ENCODE measurements at places on chromosomes 3 and 15. TPM values are rescaled to one million over a fixed set of nuclear protein-coding genes. Genes with fewer than 3 reads are reported as not detected.
A peak's percentile ranks its signal among the peaks of the same experiment; 100 is the strongest.

The GRK7 gene
- not detected for total RNA-seq

The CASR gene
- not detected for total RNA-seq

The ZNF662 gene
- total RNA-seq = 11.6 TPM

The MESP2 gene
- total RNA-seq = not detected

The WDR53 gene
- 8.7 TPM for total RNA-seq

DNA sequence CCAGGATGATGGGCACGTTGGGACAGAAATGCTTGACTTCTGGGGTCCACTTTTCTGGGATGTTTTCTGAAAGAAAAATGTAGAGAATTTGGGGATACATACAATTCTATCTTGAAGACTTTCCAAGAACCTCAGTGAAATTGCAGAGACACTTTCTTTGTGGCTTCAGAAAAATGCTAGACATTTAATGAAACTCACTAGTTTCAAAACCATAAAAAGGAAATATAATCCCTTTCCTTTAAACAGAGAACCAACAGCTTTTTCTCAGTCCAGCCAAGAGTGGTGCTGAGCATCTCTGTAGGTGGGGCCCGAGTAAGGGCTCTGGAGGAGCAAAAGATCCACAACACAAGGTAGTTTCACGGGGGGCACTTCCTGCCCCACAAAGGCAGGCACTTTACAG, 4.4 kb upstream of the GPX1 start:
- H3K4me1 ChIP-seq = peaks cover 13% of the 10 kb centered on the region
- no peak for DNase-seq
- no peak overlapping the region for H3K4me3 ChIP-seq
- H3K27ac ChIP-seq = no peak overlapping the region
- peaks cover 90% of the 10 kb centered on the region for H3K36me3 ChIP-seq

GRCh38 chr15:27468151-27468591, 497.2 kb downstream of the GABRG3 start:
- no peak overlapping the region for H3K27ac ChIP-seq
- DNase-seq = no peak
- no peak overlapping the region for H3K4me3 ChIP-seq
- no peaks in the 10 kb centered on the region for H3K36me3 ChIP-seq

DNA sequence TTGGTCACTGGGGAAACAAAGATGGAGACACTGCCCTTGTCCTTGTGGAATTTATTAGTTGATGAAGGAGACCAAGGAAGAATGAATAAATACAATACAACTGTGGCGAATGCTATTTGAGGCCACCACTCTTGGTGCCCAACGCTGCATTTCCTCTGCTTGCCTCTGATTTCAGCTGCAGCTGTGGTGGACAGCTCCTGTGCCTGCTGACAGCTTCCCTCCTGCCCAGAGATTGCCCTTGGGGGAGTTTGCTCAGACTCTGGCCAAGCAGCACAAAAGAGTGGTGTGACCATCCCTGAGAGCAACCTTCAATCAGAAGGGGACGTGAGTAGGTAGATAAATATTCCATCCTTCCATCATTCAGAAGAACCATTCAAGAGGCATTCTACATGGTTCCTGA, 64.6 kb upstream of the FHIT start:
- no peaks in the 10 kb centered on the region for H3K4me1 ChIP-seq
- DNase-seq = no peak
- no peak overlapping the region for H3K27ac ChIP-seq
- no peaks in the 10 kb centered on the region for H3K27me3 ChIP-seq
- H3K36me3 ChIP-seq = no peaks in the 10 kb centered on the region

DNA sequence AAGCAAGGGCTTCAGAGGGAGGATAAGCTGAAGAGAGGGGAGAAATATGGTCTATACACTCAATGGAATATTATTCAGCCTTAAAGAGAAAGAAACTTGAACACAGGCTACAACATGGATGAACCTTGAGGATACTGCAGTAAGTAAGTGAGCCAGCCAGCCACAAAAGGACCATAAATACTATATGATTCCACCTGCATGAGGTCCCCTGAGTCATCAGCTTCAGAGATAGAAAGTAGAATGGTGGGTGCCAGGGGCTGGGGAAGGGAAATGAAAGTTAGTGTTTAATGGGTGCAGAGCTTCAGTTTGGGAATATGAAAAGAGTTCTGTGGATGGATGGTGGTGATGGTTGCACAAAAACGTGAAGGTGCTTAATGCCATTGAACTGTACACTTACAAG, 68.4 kb upstream of the SEC13 start:
- H3K4me3 ChIP-seq = no peak overlapping the region
- H3K27me3 ChIP-seq = no peaks in the 10 kb centered on the region
- no peaks in the 10 kb centered on the region for H3K36me3 ChIP-seq
- no peaks in the 10 kb centered on the region for H3K4me1 ChIP-seq
- DNase-seq = no peak

GRCh38 chr15:100163961-100164360, 177.8 kb downstream of the ADAMTS17 start:
- H3K27me3 ChIP-seq = no peaks in the 10 kb centered on the region
- DNase-seq = no peak
- H3K4me1 ChIP-seq = peaks cover 11% of the 10 kb centered on the region
- H3K27ac ChIP-seq = no peak overlapping the region

- no peaks in the 10 kb centered on the region for H3K36me3 ChIP-seq
- no peak for DNase-seq
- no peak overlapping the region for H3K4me3 ChIP-seq
- peaks cover 48% of the 10 kb centered on the region for H3K4me1 ChIP-seq
- H3K27me3 ChIP-seq = no peaks in the 10 kb centered on the region
These were observed 48.2 kb downstream of the TBL1XR1 start for GRCh38 chr3:177149106-177149505.

DNA sequence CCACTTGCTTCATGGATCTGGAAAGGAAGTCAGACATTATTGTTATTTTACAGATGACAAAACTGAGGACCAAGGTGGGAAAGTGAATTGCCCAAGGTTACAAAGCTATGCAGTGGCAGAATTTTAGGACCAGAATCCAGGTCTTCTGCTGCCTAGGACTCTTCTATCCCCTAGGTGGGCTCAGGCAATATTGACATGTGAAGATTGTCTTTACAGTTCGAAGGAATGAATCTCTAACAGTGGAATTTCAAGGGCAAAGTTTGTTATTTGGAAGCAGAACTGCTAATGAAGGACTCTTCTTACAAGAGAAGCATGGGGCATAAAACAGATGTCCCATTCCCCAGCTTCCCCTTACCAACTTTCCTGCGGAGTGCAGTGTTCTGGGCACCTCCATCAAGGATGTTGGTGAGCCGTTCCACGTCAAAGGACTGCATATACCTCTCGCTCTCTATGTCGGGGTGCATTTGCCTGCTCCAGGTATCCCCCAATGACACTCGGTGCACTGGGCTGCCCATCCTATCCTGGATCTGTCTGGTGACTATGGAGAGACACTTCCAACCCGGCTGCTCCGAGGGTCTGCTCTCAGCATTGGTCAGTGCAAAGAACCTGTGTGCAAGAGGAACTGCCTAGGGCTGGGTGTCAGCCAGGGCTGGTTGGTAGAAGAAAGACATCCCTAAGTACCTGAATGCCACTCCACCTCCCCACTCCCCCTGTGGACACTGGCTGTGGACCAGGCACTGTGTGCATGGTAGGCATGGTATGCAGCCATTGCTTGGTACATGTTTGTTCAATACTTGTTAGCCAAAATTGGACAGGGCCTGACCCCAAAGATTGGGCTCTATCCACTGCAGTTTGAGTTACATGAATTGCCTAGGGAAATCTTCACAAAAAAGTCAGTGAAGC, 2.1 kb downstream of the ACOX2 start:
- peaks cover 30% of the 10 kb centered on the region for H3K4me1 ChIP-seq
- no peaks in the 10 kb centered on the region for H3K27me3 ChIP-seq
- H3K27ac ChIP-seq = no peak overlapping the region
- peak; percentile 90 for DNase-seq

DNA sequence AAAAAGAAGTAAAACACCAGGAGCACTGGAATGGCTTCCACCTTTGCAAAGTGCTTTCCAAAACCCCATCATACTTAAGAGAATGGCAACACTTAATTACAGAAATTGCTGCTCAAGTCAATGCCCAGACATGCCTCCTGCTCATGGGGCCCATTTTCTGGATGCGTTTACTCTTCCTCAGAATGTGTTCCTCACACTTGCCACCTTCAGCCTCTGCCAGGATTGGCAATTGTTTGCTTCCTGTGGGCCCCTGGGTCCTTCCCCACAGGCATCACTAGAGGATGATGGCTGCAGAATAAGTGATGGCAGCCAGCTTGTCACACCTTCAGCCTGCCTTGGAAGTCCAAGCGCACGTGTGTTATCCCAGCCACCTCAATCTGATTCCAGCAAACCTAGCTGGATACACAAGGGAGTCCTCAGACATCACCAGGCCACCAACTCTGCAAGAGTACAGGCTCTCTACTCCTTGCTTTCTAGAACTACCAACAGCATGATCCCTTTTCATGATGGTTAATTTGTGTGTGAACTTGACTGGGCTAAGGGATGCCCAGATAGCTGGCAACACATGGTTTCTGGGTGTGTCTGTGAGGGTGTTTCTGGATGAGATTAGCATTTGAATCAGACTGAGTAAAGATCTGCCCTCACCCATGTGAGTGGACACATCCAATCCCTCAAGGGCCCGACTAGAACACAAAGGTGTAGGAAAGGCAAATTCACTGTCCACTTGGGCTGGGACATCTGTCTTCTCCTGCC, 4.9 kb upstream of the NUP210 start:
- DNase-seq = no peak
- no peaks in the 10 kb centered on the region for H3K27me3 ChIP-seq
- peaks cover 6% of the 10 kb centered on the region for H3K4me1 ChIP-seq
- H3K4me3 ChIP-seq = no peak overlapping the region
- H3K36me3 ChIP-seq = no peaks in the 10 kb centered on the region

GRCh38 chr3:109254770-109255169, 61.5 kb downstream of the DPPA2 start:
- H3K4me1 ChIP-seq = no peaks in the 10 kb centered on the region
- no peaks in the 10 kb centered on the region for H3K36me3 ChIP-seq
- no peak for DNase-seq
- H3K27me3 ChIP-seq = no peaks in the 10 kb centered on the region

All from esophagus muscularis mucosa (tissue), 4 donors.